Tibial nerve (tissue), 4 donors: ENCODE measurements at places on chromosomes 3 and 15.

GRCh38 chr15:85312486-85312885, 67.9 kb upstream of the AKAP13 start:
- DNase-seq = no peak

DNA sequence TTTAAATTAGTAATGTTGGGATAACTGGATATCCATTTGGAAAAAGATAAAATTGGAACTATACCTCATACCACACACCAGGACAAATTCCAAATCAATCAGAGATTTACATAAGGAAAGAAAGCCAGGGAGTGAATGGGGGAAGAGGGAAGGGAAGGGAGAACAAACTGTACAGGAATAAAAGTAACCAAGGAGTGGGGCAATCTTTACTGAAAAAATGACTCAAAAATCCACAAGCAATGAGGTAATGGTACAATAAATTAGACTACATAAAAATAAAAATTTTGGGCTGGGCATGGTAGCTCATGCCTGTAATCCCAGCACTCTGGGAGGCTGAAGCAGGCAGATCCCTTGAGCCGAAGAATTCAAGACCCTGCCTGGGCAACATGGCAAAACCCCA, 82.6 kb downstream of the MLH1 start:
- no peak for DNase-seq

DNA sequence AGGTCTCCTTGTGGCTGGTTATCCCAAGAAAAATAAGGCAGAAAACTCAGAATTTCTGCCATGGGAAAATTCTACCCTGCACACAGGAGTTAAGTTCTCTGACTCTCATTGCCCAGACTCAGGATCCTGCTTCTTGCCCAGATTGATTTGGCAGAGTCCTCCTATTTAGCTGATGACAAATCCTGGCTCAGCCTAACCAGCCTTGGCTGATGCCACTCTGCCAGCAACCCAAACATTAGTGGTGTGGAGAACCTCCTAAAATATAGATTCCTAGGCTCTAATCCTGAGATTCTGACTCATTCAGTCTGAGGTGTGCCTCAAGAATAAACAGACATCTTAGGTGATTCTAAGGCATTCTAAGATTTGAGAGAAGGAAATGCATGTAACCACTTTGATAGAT, 60.5 kb upstream of the ACTC1 start:
- no peak for DNase-seq

- no peak for DNase-seq
Measured at GRCh38 chr15:68626739-68627138, 47.9 kb downstream of the CORO2B start.

DNA sequence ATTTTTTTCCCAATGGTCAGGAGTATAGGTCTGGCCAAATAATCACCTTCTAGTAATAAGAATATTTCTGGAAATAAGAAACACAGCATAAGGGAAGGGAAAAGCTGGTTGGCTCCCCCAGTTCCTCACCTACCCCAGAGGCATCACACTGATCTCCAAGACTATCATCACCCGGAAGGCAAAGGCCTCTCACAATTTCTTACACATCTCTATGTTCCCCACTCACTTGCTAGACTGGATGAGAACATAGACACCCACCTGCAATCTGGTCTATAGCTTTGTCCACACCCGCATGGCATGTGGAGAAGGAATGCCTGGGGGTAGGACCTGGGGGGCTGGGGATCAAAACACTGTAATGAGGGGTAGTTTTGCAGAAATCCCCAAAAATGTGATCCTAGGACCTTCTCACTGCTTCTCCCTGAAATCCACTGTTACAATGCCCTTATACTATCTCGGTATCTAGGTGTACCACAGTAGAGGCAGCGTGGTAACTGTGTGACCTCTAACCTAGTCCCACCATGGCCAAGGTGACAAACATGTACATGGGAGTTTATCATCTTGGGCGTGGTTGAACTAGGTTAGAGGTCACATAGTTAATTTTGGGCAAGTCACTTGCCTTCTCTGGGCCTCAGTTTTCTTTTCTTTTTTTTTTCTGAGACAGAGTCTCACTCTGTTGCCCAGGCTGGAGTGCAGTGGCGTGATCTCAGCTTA, 29.5 kb upstream of the NRROS start:
- no peak for DNase-seq

DNA sequence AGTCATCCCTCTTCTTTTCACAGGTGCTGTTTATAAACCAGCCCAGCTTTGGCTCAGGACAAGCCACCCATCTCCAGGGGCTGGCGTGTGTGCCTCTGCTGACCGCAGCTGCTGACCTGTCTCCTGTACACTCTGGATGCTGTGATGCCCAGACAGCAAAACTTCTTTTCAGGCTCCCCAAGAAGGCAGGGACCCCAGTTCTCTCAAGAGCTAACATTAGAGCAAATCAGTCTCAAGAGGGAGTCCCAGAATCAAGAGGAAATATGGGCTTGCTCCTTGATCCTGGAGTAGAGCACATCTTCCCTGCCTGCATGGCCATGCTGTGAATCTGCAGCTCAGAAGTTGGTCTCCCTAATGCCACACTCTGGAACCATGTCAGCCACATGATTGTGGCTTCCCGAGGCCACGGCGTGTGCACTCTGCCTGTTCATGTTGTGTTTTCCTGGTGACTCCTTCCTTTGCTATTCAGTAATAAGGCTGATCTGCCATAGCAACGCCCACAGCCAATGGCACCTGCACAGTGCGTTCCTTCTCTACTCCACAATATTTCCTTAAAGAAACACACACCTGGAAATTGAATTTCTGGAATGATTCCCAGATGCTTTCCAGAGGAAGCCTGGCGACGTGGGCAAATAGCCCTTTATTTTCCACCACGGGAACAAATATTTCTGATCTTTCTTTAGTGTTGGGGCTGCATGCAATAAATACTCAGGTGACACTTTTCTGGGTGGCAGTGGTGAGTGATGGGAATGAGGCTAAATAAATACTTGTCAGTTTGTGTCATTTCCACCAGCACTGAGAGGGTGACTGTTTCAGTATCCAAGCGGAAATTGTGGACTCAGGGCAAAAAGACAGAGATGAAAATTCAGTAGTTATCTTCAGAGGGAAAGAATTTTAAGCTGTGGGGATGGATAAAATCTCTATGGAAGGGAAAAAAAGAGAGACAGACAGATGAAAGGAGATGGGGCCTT, 21.9 kb upstream of the THSD4 start:
- DNase-seq = no peak
